ENCODE measurements at places on chromosomes 12 and 14. TPM values are rescaled to one million over a fixed set of nuclear protein-coding genes. Genes with fewer than 3 reads are reported as not detected.

Gene LHX5
- not detected for total RNA-seq

Gene PLA2G1B
- total RNA-seq: not detected

Gene COL2A1
- total RNA-seq: not detected

Gene RNASE3
- total RNA-seq: not detected

Gene NEUROD4
- total RNA-seq: not detected

Gene DCN
- 961 TPM for total RNA-seq

Gene DAO
- not detected for total RNA-seq
